ENCODE measurements at places on chromosomes 4 and X.

- no peak for DNase-seq
These were observed 332.4 kb downstream of the ARHGAP24 start for GRCh38 chr4:85807247-85807950.

DNA sequence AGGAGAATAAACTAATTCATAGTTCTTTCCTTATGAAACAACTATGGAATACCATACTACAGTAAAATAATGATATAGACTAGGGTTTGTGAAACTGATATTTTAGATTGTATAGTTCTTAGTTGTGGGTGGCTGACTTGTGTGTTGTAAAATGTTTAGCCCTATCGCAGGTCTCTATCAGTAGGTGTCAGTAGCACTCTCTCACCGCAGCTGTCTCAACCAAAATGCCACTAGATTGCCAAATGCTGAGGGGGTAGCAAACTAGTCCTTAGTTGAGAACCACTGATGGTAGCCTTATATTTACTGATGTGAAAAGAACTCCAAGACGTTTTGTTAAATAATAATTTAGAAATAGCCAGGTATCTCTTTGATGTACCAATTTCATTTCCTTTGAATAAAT is 48.1 kb downstream of the RHOXF2B start:
- DNase-seq, result no peak

GRCh38 chr4:177225605-177226004 is 84.1 kb upstream of the NEIL3 start:
- DNase-seq, result no peak

GRCh38 chr4:100869276-100869675 is 351.5 kb upstream of the EMCN start:
- DNase-seq, result no peak

DNA sequence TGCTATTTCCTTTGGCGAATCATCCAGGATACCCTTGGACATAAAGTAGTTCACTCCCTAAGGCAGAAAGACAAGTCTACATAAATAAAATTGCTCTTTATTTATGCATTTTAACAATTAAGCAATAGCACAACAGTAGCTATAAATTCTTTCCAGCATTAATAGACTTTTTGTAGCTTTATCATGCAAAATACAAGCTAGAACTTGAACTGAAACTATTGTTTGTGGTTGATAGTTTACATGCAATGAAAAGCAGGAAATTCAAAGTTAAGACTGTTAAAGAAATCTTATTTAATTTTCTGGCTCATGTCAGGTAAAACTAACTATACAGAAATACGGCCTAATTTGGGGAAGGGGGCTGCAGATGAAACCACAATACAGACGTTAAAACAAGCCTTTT is 42.3 kb downstream of the FBXO8 start:
- no peak for DNase-seq

GRCh38 chrX:31580227-31580626 is 508.4 kb upstream of the FTHL17 start:
- no peak for DNase-seq

DNA sequence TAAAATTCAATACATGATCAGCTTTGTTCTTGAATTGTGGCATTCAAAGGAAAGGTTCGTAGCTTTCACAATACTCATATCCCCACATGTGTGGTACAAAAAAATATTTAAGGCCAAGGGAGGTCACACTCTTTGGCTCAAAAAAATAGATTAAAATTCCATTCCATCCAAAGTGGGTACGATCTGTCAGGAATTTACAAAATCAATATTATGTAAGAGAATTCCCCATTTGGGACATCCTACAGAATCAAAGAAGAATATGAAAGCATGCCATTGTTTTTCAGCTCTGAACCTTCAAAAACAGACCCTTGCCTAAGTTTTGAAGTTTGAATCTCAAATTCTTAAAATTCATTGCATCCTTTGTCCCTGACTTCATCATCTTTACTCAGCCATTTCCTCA is 85.8 kb downstream of the MID1 start:
- DNase-seq, result no peak

GRCh38 chr4:31458813-31459212 is 738.6 kb downstream of the PCDH7 start:
- no peak for DNase-seq

DNA sequence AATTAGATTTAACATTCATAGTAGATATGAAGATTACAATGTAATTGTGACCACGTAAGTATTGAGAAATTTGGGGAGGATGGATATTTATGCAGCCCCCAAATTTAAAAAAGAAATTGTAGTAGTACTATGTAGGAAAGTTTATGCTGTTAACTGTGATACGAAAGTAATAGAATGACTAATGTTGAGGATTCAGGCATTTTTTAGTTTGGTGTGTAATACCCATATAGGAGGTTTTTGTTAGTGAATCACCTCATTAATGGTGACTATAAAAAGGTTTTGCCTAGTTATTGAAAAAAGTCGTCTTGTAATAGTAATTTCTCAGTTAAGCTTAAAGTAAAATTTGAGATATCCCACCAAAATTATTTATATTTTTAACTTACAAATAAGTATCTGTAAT is 67.2 kb downstream of the SMARCAD1 start:
- DNase-seq, result peak; percentile 70

Data from HFFc6 (cell line).